ENCODE measurements at places on chromosomes 2 and 18.

GRCh38 chr18:46727177-46727576 is 29.7 kb downstream of the ST8SIA5 start:
- no peak for DNase-seq

DNA sequence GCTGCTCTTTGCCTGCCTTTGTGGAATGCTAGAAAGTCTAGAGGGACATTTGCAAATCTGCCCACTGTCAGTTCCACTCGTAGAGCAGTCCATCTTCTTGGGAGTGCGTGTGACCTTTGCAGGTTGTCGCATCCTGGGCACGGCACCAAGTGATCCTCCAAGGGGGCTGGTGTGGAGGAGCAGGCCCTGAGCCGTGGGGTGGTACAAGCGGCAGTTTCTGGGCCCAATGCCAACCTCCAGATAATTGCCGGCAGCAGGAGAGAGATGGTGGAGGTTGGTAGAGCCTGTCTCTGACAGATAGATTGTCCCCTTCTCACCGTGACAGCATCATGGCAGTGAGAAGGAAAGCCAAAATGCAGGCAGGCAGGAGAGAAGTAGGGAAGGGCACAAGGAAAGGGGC is 150.7 kb upstream of the SLC14A2 start:
- no peak for DNase-seq

DNA sequence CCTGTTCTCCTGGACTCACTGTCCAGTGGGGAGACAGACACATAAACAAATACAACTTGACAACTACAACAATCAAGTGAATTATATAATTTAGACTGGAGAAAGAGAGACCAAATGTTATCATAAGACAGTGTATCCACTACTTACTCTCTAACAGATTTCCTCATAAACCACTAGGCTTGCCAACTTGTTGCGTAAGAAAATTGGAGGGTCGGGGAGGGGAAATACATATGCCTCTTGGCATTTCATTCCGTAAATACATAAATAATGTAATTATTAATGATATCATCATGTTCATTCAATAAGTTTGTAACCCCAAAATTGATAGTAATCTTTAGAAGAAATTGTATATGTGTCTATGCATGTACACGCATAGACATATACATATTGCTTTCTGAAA is 14.9 kb downstream of the RAB6D start:
- no peak for DNase-seq

GRCh38 chr2:181724662-181725061 is 44.3 kb upstream of the NEUROD1 start:
- DNase-seq, result no peak

GRCh38 chr2:166627893-166628292 is 133.8 kb upstream of the SCN7A start:
- no peak for DNase-seq

- no peak for DNase-seq
These were observed 5.9 kb downstream of the FAM171B start for GRCh38 chr2:186699742-186700141.

GRCh38 chr2:8872821-8873432 is 35.5 kb upstream of the KIDINS220 start:
- no peak for DNase-seq

DNA sequence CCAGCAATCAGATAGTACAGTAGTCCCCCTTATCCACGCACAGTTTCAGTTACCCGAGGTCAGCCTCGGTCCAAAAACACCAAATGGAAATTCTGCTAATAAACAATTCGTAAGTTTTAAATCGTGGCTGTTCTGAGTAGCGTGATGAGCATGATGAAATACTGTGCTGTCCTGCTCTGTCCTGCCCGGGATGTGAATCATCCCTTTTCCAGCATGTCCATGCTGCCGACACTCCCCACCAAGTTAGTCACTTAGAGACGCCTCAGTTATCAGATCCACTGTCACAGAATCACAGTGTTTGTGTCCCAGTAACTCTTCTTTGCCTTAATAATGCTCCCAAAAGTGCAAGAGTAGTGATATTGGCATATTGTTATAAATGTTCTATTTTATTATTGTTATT is 62.1 kb downstream of the MEX3C start:
- DNase-seq, result no peak

GRCh38 chr2:196233805-196234475 is 62.6 kb upstream of the STK17B start:
- DNase-seq, result no peak

DNA sequence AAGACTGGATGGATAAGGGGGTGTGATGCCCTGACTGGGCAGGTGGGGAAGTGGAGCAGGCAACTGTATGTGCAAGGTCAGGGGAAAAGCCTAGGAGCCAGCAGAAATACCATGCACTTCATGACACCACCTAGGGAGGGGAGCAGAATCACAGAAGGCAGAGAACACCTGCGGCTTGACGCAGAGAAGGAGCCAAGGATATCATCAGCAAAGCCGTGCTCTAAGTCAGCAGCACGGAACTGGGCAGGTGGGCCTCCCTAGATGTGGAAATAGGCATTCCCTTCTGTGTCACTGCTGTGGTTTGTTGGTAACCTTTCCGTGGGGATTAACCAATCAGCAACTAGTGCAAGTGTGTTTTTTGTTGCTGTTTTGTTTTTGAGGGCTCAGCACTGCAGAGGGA is 41.3 kb downstream of the HDLBP start:
- DNase-seq, result no peak

DNA sequence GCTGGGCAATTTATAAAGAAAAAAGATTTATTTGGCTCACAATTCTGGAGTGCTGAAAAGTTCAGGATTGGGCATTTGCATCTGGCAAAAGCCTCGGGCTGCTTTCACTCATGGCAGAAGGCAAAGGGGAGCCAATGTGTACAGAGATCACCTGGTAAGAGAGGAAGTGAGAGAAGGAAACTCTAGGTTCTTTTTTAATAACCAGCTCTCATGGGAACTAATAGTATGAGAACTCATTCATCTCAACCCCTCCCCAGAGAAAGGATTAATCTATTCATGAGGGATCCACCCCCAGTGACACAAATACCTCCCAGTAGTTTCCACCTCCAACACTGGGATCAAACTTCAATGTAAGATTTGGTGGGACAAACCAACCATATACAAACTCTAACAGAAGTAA is 129.0 kb downstream of the EVA1A start:
- no peak for DNase-seq

DNA sequence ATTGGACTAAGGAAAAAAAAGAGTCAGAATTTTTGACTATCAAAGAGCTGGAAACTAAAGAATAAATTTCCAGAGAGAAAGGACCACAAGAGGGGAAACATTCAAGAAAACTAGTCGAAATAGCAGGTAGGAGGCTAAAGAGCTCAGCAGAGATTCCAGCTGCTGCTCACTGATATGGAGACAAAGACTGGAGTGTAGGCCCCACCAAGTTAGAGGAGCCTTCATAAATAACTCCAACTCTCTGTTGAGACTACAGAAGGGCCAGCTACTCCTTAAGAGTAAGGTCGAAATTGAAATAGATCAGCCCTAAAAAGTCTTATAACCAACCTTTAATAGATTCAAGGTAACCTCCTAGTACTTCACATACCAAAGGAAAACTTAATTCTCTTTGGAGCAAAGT is 31.1 kb downstream of the SS18 start:
- DNase-seq, result no peak

GRCh38 chr2:64448041-64448426 is 5.9 kb upstream of the LGALSL start:
- no peak for DNase-seq

- no peak for DNase-seq
These were observed 15.3 kb downstream of the NMUR1 start for GRCh38 chr2:231514951-231515297.

DNA sequence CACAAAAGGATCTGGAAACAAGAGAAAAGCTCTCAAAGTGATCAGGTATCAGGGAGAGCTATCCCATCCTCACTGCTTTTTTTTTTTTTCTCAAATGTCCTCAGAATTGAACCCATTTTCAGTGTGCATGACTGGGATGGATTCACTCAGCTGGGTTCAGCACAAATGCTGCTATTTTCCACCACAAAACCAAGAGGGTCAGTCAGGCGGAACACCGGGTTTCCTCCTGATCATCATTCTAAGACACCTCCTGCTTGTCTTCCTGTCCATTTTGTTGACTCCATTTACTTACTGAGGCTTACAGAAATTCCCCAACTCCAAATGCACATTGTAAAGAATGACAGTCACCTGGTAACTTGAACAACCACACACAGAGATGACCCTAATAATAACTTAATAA is 39.9 kb downstream of the CYRIA start:
- no peak for DNase-seq

DNA sequence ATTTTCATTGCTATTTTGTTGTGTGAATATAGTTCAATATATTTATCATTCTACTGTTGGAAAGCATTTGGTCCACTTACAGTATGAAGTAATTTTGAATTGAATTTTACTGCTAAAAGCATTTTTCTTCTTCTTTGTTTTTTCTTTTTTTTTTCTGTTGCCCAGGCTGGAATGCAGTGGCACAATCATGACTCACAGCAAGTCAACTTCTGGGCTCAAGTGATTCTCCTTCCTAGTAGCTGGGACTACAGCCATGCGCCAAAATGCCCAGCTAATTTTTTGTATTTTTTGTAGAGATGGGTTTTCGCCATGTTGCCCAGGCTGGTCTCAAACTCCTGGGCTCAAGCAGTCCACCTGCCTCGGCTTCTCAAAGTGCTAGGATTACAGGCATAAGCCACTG is 2.4 kb upstream of the ETAA1 start:
- DNase-seq, result no peak

DNA sequence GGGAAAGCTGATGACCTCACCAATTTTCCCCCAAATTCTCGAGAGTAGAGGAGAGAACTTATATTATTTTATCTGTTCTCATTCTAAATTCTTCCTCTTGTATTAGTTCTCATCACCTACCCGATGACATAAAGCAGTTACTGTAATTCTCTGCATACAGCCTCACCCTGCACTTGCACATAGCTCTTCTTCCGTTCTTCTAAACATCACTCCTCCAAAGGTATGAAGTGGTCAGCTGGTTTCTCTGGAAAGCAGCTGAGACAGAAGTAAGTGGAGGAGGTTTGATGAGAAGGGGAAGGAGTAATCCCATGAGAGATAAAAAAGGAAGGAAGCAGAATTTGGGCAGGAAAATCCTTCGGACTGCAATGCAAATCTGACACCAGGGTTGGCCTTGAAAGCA is 39.0 kb downstream of the FBXO48 start:
- no peak for DNase-seq

GRCh38 chr2:150981826-150982225 is 279.8 kb downstream of the RBM43 start:
- no peak for DNase-seq

GRCh38 chr18:10153924-10154752 is 240.3 kb downstream of the VAPA start:
- no peak for DNase-seq

GRCh38 chr18:78666666-78667335 is 312.8 kb upstream of the SALL3 start:
- DNase-seq, result no peak

GRCh38 chr2:218149848-218150440 is 16.8 kb downstream of the CXCR1 start:
- no peak for DNase-seq

GRCh38 chr2:30161929-30162706 is 15.3 kb downstream of the YPEL5 start:
- no peak for DNase-seq

DNA sequence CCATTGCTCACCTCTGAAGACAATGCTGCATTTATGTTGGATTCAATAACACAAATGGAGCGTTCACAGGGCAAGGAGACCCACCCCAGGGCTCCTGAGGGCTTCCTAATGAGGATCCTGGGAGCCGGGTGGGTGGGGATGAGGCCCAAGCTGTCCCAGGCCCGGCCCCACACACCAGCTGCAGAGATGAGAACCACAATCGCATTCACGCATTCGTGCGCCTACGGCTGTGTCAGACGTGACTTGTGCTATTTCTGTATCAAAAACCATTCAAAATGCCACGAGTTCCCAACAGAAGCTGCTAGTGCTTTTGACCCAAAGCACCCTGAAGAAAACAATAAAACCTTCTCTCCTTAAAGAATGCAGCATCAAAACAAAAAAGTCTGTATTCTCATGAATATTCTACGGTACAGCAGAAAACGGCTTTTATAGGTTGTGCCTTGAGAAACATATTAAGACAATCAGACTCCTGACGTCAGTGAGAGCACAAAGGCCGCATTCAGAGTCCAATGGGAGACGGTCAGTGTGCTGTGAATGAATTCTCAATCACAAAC is 205.4 kb downstream of the HDAC4 start:
- no peak for DNase-seq

DNA sequence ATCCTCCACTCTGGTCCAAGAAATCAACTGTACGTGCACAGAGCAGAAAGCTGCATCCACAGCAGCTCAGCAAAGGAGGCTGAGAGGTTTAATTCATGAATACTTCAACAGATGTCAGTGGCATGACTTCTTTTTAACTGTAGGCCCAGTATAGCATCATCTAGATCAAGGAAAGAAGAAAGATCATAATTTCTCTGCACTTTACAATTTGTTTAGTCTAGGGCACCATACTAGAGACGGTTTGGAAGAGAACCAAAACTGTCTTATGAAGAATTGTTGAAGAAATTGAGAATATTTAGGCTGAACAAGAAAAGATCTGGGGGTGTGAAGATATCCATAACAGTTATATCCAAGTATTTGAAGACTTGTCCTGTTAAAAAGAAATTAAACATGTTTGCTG is 30.5 kb upstream of the MAP3K20 start:
- no peak for DNase-seq

DNA sequence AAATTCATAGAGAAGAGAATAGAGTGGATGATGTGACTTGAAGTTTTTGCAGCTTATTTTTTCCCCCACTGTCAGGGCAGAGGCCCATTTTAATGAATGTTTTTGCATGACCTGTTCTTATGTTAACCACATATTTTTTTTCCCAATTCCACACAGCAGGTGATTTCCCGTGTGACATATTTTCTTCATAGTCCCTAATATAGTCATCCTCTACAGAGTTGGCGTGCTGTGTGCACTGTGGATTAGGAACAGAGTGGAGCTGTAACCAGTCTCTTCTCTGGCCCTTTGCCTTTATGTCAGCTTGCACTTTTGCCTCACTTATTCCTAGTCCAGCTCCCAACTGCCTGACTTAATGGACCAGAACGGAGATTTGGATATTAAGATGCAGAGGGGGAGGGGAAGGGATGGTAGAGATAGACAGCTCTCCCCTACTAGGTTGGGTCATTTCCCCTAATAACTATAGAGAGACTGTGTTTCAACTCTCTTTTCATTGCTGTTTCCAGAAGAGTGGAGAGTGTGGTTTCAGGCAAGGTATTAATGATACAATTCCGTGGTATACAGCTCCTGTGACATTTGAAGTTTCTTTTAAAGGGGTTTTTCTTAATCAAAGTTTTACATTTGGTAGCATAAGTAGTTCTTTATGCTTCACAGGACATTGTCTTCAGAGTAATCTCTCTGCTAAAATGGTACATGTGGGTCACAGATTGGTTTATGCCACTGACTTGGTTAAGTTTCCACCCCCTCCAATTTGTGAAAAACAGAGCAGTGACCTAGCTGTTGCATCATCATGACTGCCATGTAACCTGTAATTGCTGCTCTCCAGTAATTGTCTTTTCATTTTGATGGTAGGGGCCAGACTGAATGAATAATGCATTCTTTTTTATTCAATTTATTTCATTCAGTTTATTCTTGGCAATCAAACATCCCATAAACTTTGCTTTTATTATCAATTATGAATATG is 161.3 kb downstream of the HAUS1 start:
- DNase-seq, result no peak

- DNase-seq, result no peak
These were observed 131.7 kb downstream of the GCA start for GRCh38 chr2:162475661-162476060.
